NCI-H1417 (cell line): ENCODE measurements at places on chromosomes 5 and 9.

DNA sequence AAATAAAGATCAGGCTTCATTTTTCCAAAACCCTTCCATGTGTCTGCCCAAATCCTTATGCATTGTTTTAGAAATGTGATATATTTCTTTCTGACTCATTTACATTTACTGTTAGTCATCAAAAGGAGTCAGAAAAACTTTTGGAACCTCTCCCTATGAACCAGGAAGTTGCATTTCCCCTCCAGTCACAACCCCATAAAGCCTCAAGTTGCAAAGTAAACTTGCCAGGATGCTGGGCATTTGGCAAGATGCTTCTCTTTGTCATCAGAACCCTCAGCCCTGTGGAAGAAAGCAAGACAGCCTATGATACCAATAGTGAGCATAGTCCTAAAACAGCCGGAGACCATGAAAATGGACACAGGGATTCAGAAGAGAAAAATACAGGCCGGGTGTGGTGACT is 84.2 kb downstream of the MUSK start:
- DNase-seq, result no peak

- no peak for DNase-seq
Observed at GRCh38 chr5:120162321-120162720, 301.8 kb upstream of the PRR16 start.

DNA sequence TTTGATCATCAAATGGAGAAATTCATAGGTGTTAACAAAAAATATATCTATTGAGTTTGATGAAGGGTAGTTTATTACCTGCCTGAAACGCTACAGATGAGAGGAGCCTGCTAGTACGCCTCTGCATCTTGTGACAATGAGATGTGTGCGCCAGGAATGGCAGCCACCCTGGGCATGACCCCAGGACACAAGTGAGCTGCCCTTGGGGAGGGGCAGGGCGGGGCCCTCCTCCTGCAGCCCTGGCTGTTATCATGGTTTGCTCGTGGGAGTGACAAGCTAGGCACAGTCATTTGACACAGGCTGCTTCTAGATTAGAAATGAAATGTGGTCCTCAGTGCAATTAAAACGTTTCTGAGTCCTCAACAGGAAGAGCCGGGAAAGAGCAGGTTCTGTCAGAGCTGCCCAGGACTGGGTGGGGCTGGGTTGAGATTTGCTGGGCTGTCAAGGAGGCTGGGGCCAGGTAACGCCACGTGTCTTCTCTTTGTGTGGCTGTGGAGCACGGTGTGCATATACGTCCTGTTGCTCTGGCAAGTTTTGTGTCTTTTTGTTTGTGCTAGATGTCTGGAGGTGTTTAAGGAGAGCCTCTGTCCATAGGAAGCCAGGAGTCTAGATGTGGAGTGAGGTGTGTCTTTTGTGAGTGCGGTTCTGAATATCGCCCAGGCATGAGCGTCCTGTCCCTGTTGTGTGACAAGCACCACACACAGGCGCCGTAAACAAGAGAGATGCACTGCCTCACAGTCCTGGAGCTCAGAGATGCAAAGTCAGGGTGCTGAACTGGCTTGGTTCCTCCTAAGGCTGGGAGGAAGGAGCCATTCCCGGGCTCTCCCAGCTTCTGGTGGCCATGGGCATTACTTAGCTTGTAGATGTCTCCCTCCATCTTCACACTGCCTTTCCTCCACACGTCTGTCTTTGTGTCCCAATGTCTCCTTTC is 129.0 kb upstream of the IRX4 start:
- DNase-seq, result no peak

DNA sequence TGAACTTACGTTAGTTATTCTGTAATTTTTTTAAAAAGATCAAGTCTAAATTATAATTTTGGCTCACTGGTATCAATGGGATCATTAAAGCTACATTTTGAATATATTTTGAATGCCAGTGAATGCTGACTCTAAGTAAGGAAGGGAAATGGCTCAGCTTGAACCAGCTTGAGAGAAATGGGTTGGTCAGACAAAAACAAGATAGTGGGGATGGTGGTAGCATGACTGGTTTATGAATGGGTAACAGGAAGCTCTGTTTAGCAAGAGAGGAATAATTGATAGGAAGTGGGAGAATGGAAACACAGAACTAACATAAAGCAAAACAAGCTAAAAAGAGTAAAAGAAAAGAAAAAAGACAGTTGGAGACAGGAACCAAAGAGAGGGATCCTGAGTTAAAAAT is 220.2 kb downstream of the ADAMTS6 start:
- DNase-seq, result no peak

DNA sequence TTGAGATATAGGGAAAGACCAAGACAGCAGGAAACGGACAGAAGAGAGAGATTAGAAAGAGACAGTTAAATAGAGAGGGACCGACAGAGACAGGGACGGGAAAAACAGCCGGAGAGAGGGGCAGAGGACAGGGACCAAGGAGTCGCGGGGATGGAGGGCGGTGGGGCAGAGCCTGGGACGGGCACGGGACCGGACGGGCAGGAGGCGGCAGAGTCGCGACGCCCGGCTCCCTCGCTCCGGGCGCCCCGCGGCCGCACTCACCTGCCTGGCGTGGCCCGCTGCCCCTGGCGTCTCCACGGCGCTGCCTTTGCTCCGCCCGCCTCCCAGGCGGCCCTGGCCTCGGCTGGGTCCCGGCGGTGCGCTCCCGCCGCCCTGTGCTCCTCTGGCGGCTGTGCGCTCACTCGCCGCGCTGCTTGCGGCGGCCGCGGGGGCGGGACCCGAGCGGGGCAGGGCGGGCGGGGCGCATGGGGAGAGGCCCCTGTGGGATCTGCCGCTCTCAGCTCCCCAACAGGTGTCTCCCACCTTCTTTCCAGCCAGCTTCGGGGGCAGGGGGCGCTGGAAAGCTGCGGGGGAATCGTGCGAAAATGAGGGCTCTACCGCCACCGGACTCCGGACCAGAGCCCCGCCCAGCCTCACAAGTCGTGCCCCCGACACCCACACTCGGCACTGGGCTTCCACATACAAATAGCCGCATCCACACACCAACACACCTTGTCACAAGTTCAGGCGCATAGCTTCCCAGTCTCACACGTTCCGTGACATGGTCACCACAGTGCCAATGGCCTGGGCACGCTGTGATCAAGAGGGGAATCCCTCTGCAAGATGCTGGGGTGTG is at the start of gene ARID3C:
TSS of gene ARID3C (minus strand) at position 411 of the 835 bp plus-strand sequence. CDS start 1,052 bp downstream, outside the sequence.
- peak; percentile 51 for DNase-seq

GRCh38 chr5:177447066-177447610 is 524 bp downstream of the PRR7 start:
- DNase-seq, result peak; percentile 81

GRCh38 chr9:109113892-109114609 is 5.7 kb downstream of the TMEM245 start:
- DNase-seq, result no peak

DNA sequence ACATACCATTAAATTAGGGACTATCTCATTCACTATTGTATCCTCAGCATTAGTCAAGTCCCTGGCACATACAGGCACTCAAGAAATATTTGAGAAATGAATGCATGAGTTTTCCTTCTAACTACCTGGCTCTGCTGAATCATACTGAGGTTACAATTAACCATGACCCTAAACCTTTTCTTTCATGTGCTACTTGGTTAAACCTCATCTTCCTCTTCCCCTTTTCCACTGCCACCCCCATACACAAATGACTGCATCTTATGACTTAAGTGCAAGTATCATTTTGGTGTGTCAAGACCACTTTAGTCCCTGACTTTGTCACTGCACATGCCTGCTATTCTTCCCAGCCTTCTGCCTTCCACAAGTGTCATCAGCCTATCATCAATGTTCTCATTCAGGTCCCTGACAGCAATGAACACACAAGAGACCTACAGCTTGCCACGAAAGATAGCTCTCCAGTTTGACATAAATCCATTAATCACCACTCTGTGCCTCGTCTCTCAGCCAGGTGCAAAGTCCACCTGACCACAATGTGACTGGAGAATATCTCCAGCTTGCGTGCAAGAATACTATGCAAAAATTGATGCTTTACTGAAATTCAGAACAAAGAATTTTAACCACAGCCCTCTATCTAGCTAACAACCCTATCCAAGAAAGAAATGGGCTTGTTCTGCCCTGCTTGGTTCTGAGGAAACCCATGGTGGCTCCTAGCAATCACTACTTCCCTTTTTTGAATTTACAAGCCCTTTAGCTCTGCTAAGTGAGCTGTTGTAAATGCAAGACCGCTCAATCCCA is 74.5 kb downstream of the MAPKAP1 start:
- peak; percentile 87 for DNase-seq
